ENCODE measurements at places on chromosomes 2 and 18.

DNA sequence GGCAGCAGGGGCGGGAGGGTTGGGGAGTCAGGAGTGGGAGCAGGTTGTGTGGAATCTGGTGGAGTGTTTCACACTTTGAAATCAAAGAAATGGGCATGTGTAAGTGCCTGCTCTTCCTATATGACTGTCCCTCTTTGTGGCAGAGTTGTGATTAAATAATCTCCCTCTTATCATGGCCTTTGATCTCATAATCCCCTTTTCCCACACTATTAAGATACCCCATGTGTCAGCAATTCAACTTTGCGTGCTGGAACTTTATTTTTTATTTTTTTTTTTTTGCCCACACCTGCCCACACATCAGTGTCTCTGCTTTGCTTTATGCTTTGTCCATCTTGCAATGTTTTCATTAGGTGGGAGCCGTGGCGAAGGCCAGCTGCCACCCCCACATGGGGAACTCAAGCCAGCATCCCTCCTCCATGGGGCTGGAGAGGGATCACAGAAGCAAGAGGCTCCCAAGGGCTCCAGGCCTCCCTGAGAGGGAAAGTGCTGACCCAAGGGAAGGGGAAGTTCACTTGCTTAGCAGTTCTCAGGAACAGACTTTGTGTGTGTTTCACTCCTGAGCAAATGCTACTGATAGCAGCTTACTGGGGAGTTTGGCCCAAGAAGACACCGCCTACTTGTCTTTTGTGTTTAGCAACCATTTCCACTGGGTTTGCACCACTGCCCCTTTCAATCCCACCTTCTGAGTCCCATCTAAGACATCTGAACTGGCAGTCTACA, 243.4 kb downstream of the BCL11A start:
- no peaks in the 10 kb centered on the region for H3K36me3 ChIP-seq
- no peak overlapping the region for H3K27ac ChIP-seq
- H3K4me3 ChIP-seq = no peak overlapping the region
- DNase-seq = no peak

DNA sequence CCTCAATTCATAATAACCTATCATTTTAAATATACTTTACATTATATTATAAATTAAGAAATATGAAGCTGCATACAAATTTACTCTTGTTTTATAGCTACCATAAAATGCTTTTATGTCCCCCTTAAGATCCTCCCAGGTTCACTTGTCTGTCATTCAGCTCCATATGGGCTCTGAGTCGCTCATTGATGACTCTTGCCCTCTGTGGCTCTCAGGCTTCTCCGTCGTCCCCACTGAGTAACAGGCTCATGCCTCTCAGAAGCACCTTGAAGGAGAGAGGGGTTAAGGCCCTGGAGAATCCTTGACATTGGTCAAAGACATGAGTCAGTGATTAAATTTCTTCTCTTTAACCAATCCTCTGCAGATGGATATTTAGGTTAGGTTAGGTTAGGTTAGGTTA, 6.2 kb upstream of the MCM6 start:
- no peaks in the 10 kb centered on the region for H3K36me3 ChIP-seq
- DNase-seq = no peak
- H3K4me3 ChIP-seq = no peak overlapping the region
- H3K27me3 ChIP-seq = no peaks in the 10 kb centered on the region

- H3K4me1 ChIP-seq = no peaks in the 10 kb centered on the region
- H3K27me3 ChIP-seq = no peaks in the 10 kb centered on the region
- no peak overlapping the region for H3K4me3 ChIP-seq
- DNase-seq = no peak
- H3K27ac ChIP-seq = no peak overlapping the region
These were observed 200.0 kb downstream of the SLC4A10 start for GRCh38 chr2:161824226-161824625.

- H3K27ac ChIP-seq = no peak overlapping the region
- no peak overlapping the region for H3K4me3 ChIP-seq
- no peaks in the 10 kb centered on the region for H3K36me3 ChIP-seq
- H3K27me3 ChIP-seq = no peaks in the 10 kb centered on the region
- H3K4me1 ChIP-seq = peaks cover 18% of the 10 kb centered on the region
These were observed 14.3 kb upstream of the TRIB2 start for GRCh38 chr2:12702168-12703121.

DNA sequence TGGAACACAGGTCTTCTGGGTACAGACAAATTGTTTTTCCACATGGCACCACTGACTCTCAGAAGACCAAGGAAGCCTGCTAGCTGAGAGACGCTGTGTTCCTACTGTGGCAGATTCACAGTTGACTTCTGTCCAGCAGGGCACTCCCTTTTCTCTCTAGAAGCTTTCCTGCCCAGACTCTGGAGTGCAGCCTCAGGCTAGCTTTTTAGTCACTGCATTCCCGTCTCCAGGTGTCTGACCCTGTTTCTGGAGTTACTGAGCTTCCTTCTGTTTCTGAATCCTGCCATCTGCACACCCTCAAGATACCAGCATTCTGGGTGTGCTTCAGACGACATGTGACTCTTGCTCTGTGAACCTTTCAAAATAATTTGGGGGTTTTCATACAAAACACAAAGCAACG, 125.1 kb downstream of the TMEM200C start:
- no peaks in the 10 kb centered on the region for H3K36me3 ChIP-seq
- no peaks in the 10 kb centered on the region for H3K4me1 ChIP-seq
- H3K4me3 ChIP-seq = no peak overlapping the region
- DNase-seq = no peak
- H3K27me3 ChIP-seq = no peaks in the 10 kb centered on the region

DNA sequence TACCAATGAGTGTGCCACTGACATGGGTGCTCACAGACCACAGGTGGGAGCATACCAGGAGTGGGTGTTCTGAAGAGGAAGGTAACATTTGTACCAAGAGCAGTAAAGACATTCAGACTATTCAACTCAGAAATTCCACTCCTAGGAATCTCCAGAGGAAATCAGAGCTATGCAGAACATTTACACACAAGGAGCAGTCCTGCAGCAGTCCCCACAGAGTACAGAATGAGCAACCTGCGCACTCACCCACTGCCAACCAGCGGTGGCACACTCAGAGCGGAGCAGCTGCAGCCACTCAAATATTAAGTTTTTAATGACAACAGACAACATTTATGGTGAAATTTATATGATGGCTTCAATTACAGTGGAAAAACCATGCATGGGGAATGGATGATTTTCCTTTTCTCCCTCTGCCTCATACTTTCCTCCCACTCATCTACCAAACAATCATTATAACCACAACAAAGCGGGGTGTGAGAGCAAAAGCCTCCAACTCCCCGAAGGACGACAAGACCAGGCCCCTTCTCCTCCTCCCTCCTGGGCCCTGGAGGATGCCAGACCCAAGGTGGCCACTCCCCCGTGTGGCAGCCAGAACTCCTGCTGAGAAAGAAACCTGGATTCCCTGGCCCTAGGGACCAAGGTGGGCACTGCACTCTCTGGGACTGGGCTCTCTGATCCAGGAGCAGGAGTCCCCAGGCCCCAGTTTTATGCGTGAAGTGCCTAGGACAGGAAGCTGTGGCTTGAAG, 5.4 kb downstream of the HS6ST1 start:
- H3K36me3 ChIP-seq = peaks cover 83% of the 10 kb centered on the region
- no peaks in the 10 kb centered on the region for H3K27me3 ChIP-seq
- no peak for DNase-seq

- no peaks in the 10 kb centered on the region for H3K27me3 ChIP-seq
- no peaks in the 10 kb centered on the region for H3K4me1 ChIP-seq
- H3K27ac ChIP-seq = no peak overlapping the region
- no peak overlapping the region for H3K4me3 ChIP-seq
These were observed 47.9 kb downstream of the SLC14A1 start for GRCh38 chr18:45771587-45772480.

- no peak for DNase-seq
- H3K4me1 ChIP-seq = no peaks in the 10 kb centered on the region
- no peaks in the 10 kb centered on the region for H3K27me3 ChIP-seq
- no peaks in the 10 kb centered on the region for H3K36me3 ChIP-seq
These were observed 174.3 kb downstream of the FAM210A start for GRCh38 chr18:13551841-13552733.

DNA sequence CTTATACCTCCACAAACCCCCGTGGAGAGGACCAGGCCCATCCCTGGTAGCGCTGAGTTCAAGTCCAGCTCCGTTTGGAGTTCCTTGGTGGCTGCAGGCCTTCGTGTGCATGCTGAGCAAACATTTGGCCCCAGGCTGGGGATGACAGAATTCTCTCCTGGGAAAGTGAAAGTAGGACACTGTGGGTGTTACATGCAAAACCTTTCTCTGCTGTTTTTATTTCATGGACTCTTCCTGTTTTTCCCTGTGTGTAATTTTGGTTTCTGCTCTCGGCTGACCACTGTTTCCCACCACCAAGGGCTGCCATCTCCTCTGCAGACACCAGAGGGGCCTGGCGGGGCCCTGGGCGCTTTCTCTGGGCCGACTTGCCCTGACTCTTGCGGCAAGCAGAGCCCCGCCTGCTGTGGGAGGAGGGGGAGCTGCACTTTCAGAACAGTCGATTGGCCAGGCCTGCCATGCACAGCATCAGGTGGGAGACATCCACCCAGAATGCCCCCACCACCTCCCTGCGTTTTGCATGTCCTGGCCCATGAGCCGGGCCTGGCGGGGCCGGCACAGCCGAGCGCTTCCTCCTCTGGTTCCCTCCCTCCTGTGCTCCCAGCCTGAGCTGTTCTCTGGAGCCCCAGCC, 102.4 kb downstream of the CABLES1 start:
- no peaks in the 10 kb centered on the region for H3K27me3 ChIP-seq
- H3K36me3 ChIP-seq = peaks cover 7% of the 10 kb centered on the region
- peaks cover 6% of the 10 kb centered on the region for H3K4me1 ChIP-seq
- H3K4me3 ChIP-seq = no peak overlapping the region
- no peak for DNase-seq
- H3K27ac ChIP-seq = no peak overlapping the region

DNA sequence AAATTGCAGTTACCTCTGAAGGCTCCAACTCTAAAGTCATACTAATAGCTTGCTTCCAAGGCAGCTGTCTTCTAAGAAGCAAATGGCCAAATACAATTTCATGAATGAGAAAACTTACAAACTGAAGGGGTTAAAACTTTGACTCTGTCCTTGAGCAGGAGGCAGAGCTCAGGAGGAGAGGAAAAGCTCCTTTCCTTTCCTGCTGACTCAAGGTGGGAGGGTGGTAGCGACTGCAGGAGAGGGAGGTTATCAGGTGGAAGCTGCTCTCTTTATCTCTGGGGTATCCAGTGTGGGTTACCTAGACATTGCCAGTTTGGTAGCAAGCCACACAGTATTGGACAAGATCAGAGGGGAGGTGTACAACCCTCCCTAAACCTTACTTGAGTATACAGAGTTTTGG, 2.7 kb upstream of the EFEMP1 start:
- no peak overlapping the region for H3K27ac ChIP-seq
- DNase-seq = no peak
- no peaks in the 10 kb centered on the region for H3K4me1 ChIP-seq
- no peak overlapping the region for H3K4me3 ChIP-seq
- no peaks in the 10 kb centered on the region for H3K36me3 ChIP-seq

- H3K27me3 ChIP-seq = no peaks in the 10 kb centered on the region
- H3K27ac ChIP-seq = no peak overlapping the region
- no peaks in the 10 kb centered on the region for H3K4me1 ChIP-seq
- no peaks in the 10 kb centered on the region for H3K36me3 ChIP-seq
- DNase-seq = no peak
- no peak overlapping the region for H3K4me3 ChIP-seq
These were observed 243.0 kb downstream of the ZNF407 start for GRCh38 chr18:74840492-74841167.

DNA sequence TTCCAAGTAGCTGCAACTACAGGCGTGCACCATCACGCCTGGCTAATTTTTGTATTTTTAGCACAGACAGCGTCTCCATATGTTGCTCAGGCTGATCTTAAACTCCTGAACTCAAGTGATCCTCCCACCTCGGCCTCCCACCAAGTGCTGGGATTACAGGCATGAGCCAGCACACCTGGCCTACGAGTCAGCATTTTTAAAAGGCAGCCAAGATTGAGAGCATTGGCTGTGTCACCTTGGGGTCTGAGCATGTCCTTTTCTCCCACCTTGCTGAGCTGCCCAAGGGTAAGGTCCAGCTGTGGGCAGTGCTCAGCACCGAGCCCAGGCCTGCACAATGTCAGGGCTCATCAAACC, 142.8 kb upstream of the LMAN1 start:
- no peaks in the 10 kb centered on the region for H3K27me3 ChIP-seq
- H3K36me3 ChIP-seq = no peaks in the 10 kb centered on the region
- no peak for DNase-seq
- H3K27ac ChIP-seq = no peak overlapping the region
- H3K4me1 ChIP-seq = peaks cover 5% of the 10 kb centered on the region
- H3K4me3 ChIP-seq = no peak overlapping the region

DNA sequence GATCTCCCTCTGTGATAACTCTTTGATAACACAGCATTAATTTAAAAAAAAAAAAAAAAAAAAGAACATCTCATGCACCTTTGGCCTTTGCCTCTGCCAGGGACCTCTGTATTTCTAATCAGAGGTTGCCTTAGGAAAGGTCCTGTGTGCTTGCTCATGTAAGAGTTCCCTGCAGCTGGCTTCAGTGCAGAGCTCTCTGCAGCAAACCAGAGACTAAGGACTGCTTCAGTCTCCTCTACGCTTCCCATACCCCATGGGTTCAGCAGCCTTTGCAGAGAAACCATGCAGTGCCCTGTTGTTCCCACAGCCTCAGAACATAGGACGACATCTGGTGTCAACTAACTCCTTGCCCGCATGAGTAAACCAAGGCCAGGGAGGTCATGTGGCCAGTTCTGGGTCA, 236.6 kb upstream of the KLHL29 start:
- H3K27me3 ChIP-seq = no peaks in the 10 kb centered on the region
- H3K4me1 ChIP-seq = no peaks in the 10 kb centered on the region
- no peak for DNase-seq
- no peak overlapping the region for H3K4me3 ChIP-seq

DNA sequence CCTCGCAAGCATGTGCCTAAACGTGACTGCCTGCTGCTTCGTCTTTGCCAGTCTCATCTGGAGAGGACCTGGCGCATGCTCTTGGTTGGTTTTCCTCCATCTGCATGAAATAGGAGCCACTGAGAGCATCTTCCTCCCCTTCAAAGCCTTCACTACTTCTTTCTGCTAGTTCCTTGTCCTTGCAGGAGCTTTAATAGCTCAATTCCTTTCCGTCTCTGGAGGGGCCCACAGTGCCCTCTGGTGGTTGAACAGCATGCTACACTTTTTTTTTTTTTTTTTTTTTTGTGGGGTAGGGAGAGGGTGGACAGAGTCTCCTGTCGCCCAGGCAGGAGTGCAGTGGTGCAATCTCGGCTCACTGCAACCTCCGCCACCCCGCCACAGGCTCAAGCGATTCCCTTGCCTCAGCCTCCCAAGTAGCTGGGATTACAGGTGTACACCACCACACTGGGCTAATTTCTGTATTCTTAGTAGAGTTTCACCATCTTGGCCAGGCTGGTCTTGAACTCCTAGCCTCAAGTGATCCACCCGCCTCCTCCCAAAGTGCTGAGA, 59.6 kb downstream of the SP110 start:
- no peaks in the 10 kb centered on the region for H3K4me1 ChIP-seq
- H3K27ac ChIP-seq = no peak overlapping the region
- no peaks in the 10 kb centered on the region for H3K36me3 ChIP-seq
- peak; percentile 41 for DNase-seq
- H3K4me3 ChIP-seq = no peak overlapping the region

GRCh38 chr2:203796248-203797010, 71.1 kb upstream of the CTLA4 start:
- DNase-seq = no peak
- no peaks in the 10 kb centered on the region for H3K4me1 ChIP-seq
- H3K27me3 ChIP-seq = no peaks in the 10 kb centered on the region
- H3K27ac ChIP-seq = no peak overlapping the region
